ENCODE measurements at places on chromosomes 2 and 18.

GRCh38 chr2:189836644-189837043 lies 52.4 kb downstream of the PMS1 start:
- DNase-seq = no peak

- no peak for DNase-seq
Observed at GRCh38 chr18:9494778-9495331, 19.5 kb downstream of the RALBP1 start.

DNA sequence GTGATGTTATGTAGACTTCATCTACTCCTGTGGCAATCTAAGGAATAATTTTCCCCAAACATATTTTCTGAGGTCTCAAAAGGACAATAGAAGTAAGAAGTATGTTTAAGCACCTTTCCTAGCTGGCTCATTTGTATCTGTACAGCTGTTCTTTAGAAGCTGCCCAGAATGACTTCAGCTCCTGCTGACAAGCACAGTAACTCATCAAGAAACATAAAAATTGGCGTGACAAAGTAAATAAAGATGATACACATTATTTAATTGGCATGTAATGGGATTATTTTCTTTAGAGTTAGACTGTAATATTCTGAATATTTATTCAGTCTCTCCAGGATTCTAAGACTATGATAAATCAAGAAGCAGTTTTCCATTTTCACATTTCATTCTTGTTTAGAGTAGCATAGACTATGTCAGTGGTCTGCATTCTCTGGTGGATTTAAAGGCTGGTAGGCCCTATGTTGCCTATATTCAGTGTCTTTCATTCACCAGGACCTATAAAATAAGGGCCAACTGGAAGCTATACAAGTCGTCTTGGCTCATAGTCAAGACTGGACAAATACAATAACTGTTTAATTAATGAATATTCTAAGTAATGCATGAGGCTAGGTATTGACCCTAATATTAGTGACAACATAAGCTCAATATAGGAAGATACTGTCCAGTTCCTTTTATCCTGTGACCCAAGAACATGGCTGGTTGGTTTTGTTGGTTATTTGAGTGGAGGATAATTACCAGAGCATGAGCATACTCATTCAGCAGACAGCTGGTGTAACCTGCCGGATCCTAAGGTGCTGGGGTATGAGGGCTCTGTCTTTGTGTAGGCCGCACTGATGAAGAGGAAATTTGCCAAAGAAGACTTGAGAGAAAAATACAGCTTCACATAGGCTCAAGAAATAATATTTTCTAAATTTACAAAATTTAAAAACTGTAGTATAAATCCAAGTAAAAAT lies 107.0 kb downstream of the PDE1A start:
- DNase-seq = no peak

- DNase-seq = no peak
Observed at GRCh38 chr2:3641181-3641580, 16.8 kb upstream of the ALLC start.

DNA sequence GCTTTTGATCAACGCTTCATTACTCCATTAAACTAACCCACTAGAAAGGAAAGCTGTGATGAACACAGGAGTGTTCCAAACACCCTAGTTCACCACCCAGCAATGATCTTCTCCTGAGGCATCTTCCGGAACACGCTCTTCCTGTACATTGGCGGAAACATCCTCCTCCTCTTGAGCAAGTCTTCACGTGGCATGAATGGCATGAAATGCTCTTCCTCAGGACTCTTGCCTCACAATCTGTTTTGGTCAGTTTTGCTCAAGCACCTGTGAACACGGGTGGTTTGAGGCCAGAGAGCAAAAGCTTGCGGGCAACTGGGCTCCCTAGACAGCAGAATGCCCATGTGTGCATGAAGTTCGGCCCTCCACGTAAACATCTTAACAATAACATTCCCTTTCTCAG lies 734.2 kb upstream of the SALL3 start:
- no peak for DNase-seq

DNA sequence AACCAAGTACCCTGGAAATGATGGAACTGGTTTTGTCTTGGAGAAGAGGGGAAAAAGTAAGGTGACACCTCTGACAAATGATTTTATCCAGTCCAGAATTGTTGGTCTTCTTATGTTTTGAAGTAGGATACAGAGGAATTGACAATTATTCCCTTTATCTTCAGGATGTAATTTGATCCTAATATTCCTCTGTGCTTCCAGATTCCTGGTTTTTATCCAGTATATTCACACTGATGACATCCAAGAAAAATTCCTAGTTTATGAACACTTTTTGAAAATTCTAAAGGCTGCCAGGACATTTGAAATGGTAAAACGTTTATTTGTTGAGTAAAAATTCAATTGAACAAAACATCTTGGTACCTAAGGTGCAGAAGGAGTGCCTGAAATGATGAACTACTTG lies 22.2 kb upstream of the ETAA1 start:
- no peak for DNase-seq

DNA sequence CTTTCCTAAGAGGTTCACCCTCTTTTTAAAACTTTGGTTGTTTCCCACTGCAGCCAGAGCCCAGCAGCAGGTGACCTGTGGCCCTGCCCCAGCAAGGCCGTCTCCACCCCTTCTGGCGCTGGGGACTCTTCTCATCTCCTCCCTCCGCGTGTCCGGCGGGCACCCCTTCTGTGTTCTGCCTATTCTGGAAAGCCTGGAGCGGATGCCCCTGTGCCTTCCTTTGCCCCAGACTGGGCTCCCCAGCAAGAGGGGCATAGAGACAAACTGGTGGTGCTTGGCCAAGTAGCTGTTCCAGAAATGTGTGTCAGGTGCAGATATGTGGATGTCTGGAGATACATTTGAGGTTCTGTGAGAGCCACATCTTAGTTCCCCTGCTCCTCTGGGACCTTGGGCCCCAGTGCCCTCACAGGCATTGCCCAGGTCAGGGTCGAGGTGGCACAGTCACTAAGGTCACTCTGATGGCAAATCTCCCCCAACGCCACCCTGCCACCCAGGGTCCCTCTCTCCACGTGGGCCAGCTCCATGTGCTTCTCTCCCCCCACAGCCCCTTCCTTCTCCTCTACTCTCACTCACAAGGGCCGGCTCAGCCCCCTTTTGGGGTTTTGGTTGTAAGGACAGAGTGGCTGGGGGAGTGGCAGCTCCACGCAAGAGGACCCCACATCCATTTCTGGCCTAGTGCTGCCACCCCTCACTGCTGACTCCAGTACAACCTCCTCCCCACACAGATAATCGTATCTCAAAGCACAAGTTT lies 35.5 kb upstream of the TAF1B start:
- DNase-seq = no peak
